ENCODE measurements at places on chromosomes 4 and X.

GRCh38 chrX:45715748-45716147 is 515.1 kb upstream of the DIPK2B start:
- DNase-seq: no peak

DNA sequence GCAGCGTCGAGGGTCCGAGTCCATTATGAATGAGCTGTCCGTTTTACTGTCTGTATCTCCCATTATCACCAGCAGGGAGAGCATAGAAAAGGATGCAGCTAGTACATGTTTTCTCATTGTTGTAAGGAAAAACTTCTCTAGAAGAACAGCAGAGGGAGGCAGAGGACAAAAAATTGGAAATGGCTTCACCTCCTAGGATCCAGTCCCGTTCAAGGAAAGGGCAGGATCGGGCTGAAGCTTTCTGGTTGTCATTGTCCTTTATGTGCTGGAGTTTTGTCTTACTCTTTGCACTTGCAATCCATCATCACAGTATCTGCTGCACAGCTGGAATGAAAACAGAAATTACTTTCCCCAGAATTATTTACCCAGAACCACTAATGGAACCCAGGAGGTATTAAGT is 14.7 kb downstream of the NDP start:
- DNase-seq: no peak

DNA sequence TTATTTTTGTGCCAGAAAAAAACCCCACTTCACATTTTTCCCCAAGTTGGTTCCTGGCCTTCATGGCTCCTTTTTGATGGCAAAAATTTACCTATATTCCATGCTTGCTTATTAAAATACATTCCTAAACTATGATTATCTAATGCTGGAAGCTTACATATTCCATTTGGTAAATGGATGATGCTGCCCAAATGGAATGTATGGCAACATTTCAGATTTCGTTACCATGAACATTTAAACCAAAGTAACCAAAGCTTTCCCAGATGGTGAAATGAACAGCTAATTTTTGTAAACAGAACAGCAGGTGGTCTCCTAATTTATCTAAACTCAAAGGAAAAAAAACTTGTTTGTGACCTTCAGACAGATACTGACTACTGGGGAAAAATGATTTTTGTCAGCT is 110.8 kb upstream of the TEX13A start:
- no peak for DNase-seq

GRCh38 chr4:103289186-103289585 is 91.0 kb upstream of the CENPE start:
- DNase-seq: no peak

DNA sequence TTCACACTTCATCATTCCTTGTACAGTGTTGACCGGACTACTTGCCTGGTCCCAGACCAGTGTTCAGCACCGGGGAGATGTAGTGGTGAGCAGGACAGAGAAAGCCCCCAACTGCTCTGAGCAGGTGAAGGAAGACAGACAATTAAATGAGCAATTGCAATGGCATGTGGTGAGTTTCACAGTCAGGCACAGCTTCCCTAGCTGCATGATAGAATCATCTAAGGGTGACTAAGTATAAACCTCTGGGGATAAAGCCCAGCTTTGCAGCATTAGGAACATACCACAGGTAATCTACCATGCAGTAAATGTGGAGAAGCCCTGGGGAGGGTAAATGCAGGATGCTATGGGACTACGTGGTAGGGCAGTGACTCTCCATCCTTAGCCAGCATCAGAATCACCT is 47.8 kb downstream of the TMA16 start:
- no peak for DNase-seq

DNA sequence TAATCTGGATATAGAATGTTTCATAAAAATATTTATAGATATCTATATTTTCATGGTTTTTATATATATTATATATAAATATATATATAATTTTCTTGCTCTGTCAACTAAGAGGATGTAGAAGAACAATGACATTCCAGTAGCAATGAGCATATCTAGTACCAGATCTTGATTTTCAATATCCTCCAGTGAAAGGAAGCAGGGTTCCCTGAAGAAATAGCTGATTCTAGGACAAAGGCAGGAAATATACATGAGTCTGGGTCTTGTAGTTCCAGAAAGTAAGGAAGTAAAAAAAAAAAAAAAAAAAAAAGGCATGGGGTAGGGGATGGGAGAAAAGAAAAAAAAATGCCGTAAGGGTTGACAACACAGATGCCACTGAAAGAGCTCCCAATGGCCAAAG is 241.4 kb downstream of the RASL11B start:
- DNase-seq: no peak

DNA sequence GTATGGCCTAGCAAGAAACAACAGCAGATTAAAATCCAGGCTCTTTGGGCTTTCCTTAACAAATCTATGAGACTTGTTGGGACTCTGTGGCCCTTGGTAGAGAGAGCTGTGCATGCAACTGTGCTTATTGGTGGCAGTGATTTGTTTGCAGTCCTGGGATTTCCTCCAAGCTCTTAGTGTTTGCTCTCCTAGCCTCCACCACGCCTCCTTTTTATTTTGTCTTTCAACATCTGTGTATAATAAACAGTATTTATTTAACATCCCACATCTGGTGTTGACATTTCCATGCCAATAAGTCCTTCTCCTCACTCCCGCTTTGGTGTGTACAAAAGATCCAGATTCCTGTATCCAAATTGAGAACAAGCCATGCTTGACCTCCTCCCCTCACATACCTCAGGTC is 3.1 kb downstream of the TNMD start:
- no peak for DNase-seq

- DNase-seq: no peak
These were observed 4.1 kb downstream of the TDO2 start for GRCh38 chr4:155907556-155907955.

GRCh38 chr4:121177246-121178137 is 13.4 kb upstream of the TNIP3 start:
- no peak for DNase-seq

- no peak for DNase-seq
These were observed 4.8 kb downstream of the USP38 start for GRCh38 chr4:143189528-143189927.

- DNase-seq: no peak
These were observed 1101.7 kb upstream of the INTU start for GRCh38 chr4:126530996-126531585.

GRCh38 chr4:2647403-2648158 is 108.6 kb downstream of the TNIP2 start:
- no peak for DNase-seq

DNA sequence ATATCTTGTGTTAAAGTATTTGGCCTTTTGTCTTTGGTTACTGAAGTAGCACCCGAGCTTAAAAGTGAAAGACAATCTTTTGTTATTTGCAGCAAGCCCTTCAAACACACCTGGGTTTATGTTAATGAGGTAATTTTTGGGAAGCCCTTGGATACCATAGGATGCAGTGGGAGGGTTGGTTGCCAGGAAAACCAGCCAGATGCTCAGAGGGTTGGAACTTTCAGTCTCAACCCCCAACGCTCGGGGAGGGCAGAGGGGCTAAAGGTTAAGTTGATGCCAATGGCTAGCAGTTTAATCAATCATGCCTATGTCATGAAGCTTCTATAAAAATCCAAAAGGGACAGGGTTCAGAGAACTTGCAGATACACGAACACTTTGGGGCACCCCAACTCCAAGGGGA is 17.2 kb upstream of the GPR173 start:
- DNase-seq: no peak

DNA sequence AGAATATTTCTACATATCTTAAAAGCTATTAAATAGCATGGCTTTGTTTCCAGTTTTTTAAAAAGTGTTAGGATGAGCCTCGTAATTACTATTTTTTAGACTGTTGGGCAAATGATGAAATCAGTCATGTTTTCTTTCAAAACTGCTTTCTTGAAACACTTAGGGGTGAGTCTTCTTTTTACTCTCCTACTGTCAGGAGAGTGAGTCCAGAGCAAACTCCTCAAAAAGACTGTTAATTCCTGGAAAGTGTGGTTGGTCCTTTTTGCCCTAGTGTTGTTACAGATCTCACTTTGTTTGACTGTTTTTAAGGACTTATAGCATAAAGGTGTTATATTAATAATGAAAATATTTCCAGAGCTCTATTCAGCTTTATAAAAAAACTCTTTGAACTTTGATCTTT is 6.3 kb downstream of the GSTCD start:
- no peak for DNase-seq

DNA sequence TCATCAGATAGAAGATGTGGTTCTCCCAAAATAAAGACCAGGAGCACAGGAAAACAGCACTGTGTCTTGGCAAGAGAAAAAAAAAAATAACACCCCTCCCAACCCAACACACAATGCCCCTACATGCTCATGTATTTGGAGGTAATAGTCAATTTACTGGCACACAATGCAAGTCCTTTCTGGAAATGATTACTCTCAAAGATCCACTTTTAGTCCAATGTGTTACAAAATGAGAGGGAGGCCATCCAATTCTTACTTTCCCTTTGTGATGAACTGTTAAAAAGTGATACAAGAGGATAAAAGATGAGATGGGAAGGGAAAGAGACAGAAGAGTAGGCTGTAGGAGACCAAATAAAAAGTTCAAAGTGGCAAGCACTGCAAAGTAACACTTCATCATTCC is 180.3 kb upstream of the DKK2 start:
- no peak for DNase-seq

DNA sequence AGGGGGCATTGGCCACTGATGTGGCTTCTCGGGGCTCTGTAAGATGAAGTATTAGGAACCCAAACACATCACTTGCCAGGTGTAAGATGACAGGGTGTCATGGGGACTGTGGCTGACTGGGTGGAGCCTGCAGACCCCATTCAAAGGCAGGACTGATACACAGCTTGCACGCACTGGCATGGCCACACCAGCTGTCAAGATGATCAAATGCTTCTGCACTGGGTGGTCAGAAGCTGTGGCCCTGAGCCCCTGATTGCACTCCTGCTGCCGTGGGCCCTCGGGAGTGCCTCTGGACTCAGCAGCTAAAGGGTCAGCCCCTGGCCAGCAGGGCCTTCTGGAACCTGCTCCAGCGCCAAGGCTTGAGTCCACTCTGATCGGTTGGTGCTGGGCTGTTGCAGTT is 48.8 kb upstream of the GRPEL1 start:
- no peak for DNase-seq

DNA sequence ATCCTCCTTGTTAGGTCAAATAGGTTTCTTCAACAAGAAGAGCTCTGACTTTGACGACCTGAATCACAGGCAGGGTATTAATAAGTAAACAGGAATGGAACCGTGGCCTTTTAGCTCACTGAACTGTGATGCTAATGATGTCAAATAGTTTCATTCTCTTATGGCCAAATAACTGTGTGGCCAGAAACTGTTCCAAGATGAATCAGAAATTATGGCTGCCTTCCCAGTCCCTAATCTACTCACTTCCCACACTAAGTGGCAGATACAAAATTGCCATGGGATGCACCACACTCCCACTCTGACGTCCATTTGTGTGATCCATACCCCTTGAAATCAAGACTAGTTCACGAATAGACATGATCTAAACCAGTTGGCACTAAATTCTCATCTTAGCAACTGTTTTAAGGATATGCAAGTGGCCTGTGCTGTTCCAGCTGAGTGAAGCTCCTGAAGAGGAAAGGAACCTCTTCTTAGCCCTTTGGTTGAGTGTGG is 455.4 kb downstream of the IL15 start:
- no peak for DNase-seq

GRCh38 chrX:70769659-70770227 is 138.8 kb downstream of the TEX11 start:
- no peak for DNase-seq

DNA sequence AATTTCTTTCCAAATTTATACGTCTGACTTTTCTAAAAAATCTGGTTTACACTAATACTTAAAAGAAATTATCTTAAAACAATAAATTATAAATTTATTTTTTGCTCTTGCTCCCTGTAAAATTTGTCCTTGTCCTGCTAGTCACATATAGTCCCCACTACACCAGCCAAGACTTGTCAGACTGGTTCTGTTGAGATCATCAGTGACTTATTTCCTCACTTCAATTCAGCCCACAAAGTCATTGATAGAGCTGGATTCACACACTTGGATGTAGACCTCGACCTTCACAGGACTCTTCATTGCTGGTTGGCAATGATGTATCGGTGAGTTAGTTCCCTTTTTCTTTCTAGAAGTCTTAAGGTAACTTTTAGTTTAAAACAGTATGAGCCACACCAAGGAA is at the start of gene TMPRSS11E:
Gene TMPRSS11E, plus strand, starts transcription at position 263 of the 400 bp plus-strand sequence. Its CDS starts 50 bp downstream, at position 313.
- DNase-seq: no peak

GRCh38 chr4:101114936-101115372 is 232.4 kb downstream of the PPP3CA start:
- DNase-seq: no peak

DNA sequence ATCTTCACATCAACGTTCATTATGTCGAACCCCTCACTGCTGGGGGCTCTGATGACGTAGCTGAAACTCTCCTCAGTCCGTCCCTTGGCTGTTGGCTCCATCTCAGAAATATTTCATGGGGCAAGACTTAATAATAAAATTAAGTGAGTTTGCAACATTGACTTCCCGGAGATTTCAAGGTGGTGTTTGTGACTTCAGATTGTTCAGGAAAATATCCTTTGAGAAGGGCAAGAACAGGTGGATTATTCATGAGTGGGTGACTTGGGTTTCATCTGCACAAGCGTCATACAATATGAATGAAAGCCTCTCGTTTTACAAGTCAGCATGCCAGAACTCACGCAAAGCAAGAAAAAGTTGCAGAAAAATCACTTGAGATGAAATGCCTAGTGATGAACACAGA is at the start of gene C4orf50:
Gene C4orf50, minus strand, starts transcription at position 101 of the 400 bp plus-strand sequence.
- no peak for DNase-seq

GRCh38 chr4:123528501-123529277 is 132.1 kb downstream of the SPRY1 start:
- DNase-seq: no peak

GRCh38 chr4:1500231-1500965 is 94.2 kb upstream of the NKX1-1 start:
- no peak for DNase-seq

DNA sequence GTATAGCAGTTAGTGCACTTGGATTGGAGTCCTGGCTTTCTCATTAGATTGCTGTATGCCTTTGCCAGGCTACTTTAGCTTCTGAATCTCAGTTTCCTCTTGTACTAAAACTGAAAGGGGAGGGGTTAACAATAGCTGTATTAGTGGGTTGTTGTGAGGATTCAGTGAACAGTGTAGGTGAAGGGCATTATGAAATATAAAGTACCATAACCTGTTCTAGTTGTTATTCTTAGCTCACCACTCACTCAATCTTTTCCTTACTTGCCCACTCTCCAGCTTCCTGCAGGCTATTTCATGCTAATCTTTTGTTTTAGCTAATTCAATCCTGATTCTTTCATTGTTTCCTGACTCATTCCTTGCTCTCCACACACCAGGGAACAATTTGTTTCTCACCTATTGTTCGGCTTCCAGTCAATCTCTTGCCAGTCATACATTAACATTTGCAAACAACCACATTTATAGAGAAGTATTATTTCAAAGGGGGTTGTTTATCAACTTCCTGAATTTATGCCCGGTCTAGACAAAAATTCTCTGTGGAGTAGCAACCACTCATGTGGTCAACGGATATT is 50.6 kb upstream of the EDA start:
- DNase-seq: no peak

GRCh38 chr4:24912252-24913118 is at the start of gene CCDC149:
TSS of gene CCDC149 (minus strand) at chr4:24913042. CDS start at chr4:24912864, 178 bp downstream.
- no peak for DNase-seq

DNA sequence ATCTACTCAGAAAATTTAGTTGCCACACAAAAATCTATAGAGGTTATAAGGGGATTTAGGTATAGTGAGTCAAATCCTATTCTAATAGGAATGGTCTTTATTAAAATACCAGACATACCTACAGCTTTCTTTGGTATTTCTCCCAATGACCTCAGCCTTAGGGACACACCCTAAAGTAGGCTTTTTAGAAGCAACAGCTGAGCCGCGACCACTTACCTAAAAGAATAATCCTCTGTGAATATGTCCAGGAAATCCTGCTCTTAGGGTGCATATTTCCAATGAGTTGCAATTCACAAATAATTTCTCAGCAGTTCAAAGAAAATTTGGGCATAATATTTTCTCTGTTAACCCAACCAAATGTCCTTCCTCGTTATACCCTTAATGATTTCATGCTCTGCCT is 2.7 kb downstream of the DCX start:
- DNase-seq: no peak

Data from activated naive CD8-positive, alpha-beta T cell treated with anti-CD3 and anti-CD28 coated beads, Interleukin-2, amount 50 U/mL, for 16 hours (primary cell).